ENCODE measurements at places on chromosomes 3 and 15. TPM values are rescaled to one million over a fixed set of nuclear protein-coding genes. Genes with fewer than 3 reads are reported as not detected.
A peak's percentile ranks its signal among the peaks of the same experiment; 100 is the strongest.

The INSYN1 gene
- polyA plus RNA-seq, result not detected

The C2CD4B gene
- not detected for polyA plus RNA-seq

DNA sequence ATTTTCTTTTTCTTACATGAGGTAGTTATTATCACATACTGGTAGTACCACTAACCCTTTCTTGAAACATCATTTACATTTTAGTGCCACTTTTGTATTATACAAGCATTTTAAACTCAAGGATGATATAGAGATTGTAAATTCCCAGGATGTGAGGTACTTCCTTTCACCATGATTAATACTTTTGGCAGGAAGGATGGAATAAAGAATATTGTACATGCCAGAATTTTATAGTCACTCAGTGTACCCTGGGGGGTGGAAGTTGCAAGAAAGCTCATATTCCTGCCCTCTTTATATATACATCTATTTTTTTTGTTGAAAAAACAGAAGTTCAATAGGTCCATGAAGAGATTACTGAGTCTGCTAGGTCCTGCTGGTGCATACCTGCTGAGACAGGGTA lies 141.0 kb upstream of the PLSCR5 start:
- H3K27ac ChIP-seq, result no peak overlapping the region
- H3K4me1 ChIP-seq, result no peaks in the 10 kb centered on the region
- H3K36me3 ChIP-seq, result no peaks in the 10 kb centered on the region
- H3K27me3 ChIP-seq, result no peaks in the 10 kb centered on the region
- no peak for DNase-seq

- no peak overlapping the region for H3K27ac ChIP-seq
- H3K36me3 ChIP-seq, result no peaks in the 10 kb centered on the region
- H3K4me3 ChIP-seq, result no peak overlapping the region
- H3K27me3 ChIP-seq, result no peaks in the 10 kb centered on the region
- DNase-seq, result peak; percentile 12
These were observed 397.5 kb upstream of the ATP10A start for GRCh38 chr15:26260517-26261133.

The SCAMP5 gene
- not detected for polyA plus RNA-seq

GRCh38 chr15:66877477-66878271 lies 175.6 kb downstream of the SMAD6 start:
- peaks cover 27% of the 10 kb centered on the region for H3K27me3 ChIP-seq
- H3K36me3 ChIP-seq, result no peaks in the 10 kb centered on the region
- no peak for DNase-seq
- no peak overlapping the region for H3K27ac ChIP-seq
- H3K4me1 ChIP-seq, result peaks cover 13% of the 10 kb centered on the region
- H3K4me3 ChIP-seq, result no peak overlapping the region

DNA sequence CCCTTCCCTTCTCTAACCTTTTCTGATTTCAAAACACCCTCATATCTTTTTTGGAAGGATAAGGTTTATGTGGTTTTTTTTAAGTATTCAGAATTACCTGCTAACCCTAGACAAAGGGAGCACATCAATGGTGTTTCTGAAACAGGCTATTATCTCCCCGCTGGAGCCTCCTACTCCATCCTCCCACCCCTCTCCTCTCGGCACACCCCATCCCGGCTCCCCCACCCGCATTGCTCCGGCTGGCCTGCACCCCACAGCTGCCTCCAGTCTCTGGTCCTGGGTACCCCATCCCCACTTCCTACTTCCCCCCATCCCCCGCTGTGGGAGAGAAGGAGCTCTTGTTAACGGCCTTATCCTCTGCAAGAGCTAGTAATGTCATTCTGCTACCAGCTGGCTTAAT lies 59.2 kb downstream of the PDIA5 start:
- H3K27ac ChIP-seq, result no peak overlapping the region
- no peaks in the 10 kb centered on the region for H3K4me1 ChIP-seq
- H3K36me3 ChIP-seq, result peaks cover 12% of the 10 kb centered on the region
- H3K27me3 ChIP-seq, result no peaks in the 10 kb centered on the region

DNA sequence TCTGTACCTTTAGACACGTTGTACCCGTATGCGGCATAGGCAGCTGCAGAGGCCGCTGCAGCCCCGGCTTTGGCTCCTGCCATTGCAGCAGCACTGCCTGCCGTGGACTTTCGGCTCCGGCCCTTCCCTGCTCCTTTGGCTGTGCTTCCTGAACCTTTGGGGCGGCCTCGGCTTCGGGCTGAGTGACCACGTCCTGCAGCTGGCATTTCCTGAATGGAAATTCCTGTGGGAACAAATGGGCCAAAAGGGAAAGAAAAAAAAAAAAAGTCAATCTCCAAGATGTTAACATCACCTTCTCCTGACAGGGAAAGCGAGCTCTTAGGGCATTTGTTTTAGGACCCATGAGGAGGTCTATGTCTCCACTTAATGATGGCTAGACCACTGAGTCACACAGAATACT lies 29.6 kb downstream of the CHAC1 start:
- no peaks in the 10 kb centered on the region for H3K27me3 ChIP-seq
- DNase-seq, result no peak
- no peak overlapping the region for H3K4me3 ChIP-seq
- H3K27ac ChIP-seq, result no peak overlapping the region
- H3K4me1 ChIP-seq, result no peaks in the 10 kb centered on the region
- H3K36me3 ChIP-seq, result peaks cover 40% of the 10 kb centered on the region

DNA sequence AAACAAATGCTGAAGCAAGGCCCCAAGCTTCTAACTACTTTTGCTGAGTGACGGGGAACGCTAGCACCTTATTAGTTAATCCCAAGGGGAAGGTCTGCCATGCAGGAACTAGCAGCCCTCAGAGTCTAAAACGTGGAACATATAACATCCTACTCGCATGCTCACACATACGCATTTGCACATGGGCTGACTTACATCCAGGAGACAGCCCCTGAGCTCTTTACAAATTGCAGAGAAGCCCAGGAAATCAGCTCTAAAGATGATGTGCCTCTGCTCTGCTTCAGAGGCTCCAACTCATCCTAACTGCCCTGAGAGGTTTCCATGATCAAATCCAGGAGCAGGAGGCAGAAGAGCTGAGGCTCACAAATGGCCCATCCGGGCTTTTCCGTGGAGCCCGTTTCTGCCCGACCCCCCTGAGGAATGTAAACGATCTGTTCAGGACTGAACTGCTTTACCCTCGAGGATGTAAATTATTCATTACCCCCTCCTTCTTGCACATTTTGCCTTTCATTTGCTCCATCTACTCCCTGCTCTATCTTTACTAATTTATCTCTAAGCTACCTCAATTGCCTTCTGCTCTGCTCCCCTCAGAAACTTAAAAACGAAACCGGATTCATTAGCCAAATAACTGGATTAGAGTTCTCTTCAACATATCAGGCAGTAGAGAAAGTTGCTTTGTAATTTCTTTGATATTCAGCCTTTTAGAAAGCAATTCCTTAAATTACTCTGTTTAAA lies 141.9 kb upstream of the CCDC54 start:
- DNase-seq, result no peak
- peaks cover 8% of the 10 kb centered on the region for H3K4me1 ChIP-seq
- no peak overlapping the region for H3K27ac ChIP-seq
- H3K27me3 ChIP-seq, result peaks cover 11% of the 10 kb centered on the region
- H3K36me3 ChIP-seq, result no peaks in the 10 kb centered on the region
- peak overlapping the region; percentile 29 for H3K4me3 ChIP-seq

DNA sequence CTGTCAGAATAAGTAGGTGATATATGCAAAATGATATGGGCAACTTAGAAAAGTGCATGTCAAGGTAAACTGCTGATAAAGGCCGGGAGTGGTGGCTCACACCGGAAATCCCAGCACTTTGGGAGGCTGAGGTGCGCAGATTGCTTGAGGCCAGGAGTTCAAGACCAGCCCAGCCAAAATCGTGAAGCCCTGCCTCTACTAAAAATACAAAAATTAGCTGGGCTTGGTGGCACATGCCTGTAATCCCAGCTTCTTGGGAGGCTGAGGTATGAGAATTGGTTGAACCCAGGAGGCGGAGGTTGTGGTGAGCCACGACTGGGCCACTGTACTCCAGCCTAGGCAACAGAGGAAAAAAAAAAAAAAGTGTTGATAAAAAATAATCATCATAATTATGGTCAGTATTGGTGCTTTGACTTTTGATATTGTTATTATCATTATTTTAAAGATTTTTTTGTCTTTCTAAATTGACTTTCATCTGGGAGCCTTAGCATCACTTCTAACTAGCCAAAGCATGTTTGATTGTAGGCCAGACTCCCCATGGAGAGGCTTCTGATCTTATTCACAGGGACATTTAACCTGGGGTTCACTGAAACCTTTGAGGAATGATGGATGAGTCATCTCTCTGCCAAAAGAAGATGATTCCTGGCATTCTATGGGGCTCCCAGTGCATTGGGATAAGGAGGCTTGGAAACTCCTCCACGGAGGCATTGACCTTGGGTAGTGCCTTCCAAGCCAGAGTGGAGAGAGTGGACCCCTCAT lies 5.6 kb downstream of the ZBTB38 start:
- DNase-seq, result no peak
- no peaks in the 10 kb centered on the region for H3K36me3 ChIP-seq
- H3K27ac ChIP-seq, result no peak overlapping the region

- H3K36me3 ChIP-seq, result no peaks in the 10 kb centered on the region
- no peak overlapping the region for H3K4me3 ChIP-seq
- H3K4me1 ChIP-seq, result no peaks in the 10 kb centered on the region
These were observed 32.2 kb upstream of the TMEM158 start for GRCh38 chr3:45258317-45258716.

DNA sequence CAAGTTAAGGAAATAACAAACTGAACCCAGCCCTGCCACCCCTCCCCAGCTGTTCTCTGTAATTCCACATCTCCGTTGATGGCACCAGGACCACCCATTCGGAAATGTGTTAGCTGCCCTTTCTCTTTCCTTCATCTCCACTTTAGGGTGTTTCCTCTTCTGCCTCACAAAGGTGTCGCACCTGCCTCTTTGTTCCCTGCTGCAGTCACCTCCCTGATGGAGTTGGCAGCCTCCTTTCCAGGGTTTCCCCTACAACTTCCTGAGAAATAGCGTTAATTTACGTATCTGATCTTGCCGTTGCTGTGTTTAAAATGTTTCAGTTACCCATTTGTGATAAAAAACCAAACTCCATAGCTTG lies 57.3 kb downstream of the GPR171 start:
- H3K36me3 ChIP-seq, result no peaks in the 10 kb centered on the region
- peaks cover 5% of the 10 kb centered on the region for H3K27me3 ChIP-seq
- H3K4me3 ChIP-seq, result no peak overlapping the region
- no peak for DNase-seq

GRCh38 chr3:15796771-15797641 lies 773 bp downstream of the ANKRD28 start:
- peaks cover 54% of the 10 kb centered on the region for H3K4me1 ChIP-seq
- H3K36me3 ChIP-seq, result peaks cover 5% of the 10 kb centered on the region
- DNase-seq, result no peak
- peak overlapping the region; percentile 70 for H3K4me3 ChIP-seq

The GABRR3 gene
- polyA plus RNA-seq, result not detected

The C3orf85 gene
- not detected for polyA plus RNA-seq

DNA sequence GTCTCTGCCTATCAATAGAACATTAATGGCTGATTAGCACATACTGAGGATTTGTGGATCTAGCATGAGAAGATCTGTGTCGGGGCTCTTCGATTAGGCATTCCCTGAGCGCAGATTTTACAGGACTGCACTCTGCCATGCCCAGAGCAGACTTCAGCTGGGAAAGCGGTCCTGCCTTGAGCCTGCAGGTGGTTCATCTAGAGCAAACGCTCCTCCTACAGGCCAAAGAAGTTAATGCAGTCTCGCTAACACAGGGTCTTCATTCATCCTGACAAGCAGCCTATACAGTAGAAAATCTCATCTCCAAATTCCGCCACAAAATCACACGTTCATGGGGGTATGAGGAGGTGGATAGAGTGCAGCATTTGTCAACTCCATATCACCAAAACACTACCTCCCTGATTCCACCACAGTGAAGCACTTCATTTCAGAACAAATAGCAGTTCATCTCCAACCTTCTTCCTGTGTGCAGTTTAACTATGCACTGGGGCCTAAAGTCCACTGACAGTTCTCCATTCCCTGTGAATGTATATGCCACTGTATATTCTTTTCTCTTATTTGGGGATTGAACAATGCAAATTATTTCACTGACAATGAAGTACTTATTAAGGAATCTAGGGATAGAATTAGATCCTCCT lies 405.8 kb downstream of the IGSF11 start:
- no peaks in the 10 kb centered on the region for H3K4me1 ChIP-seq
- no peak for DNase-seq
- H3K27me3 ChIP-seq, result no peaks in the 10 kb centered on the region
- H3K4me3 ChIP-seq, result no peak overlapping the region
- H3K27ac ChIP-seq, result no peak overlapping the region

DNA sequence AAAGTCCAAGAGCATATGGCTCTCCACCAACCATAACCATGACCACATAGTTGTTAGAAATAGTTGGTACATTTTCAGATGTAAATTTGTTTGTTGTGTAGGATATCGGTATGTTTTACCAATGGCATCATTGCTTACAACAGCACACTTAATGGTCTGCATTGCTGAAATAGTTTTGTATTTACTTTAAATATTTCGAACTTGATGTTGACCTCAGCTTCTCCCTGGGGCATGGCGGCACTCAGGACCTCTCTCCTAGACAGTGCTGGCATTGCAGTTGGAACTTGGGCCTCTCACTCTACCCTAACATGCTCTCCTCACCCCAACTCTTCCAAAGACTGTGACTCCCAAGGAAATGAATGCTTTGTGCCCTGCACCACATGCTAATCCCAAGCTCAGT lies 5.0 kb downstream of the SLC22A13 start:
- no peak overlapping the region for H3K4me3 ChIP-seq
- no peaks in the 10 kb centered on the region for H3K27me3 ChIP-seq
- H3K27ac ChIP-seq, result peak overlapping the region; percentile 80
- H3K36me3 ChIP-seq, result no peaks in the 10 kb centered on the region
- peaks cover 30% of the 10 kb centered on the region for H3K4me1 ChIP-seq
- no peak for DNase-seq

- peak; percentile 42 for DNase-seq
- H3K4me1 ChIP-seq, result peaks cover 49% of the 10 kb centered on the region
- H3K4me3 ChIP-seq, result no peak overlapping the region
- H3K27me3 ChIP-seq, result no peaks in the 10 kb centered on the region
- peak overlapping the region; percentile 57 for H3K27ac ChIP-seq
- no peaks in the 10 kb centered on the region for H3K36me3 ChIP-seq
These were observed 6.3 kb downstream of the GORASP1 start for GRCh38 chr3:39101022-39101689.

DNA sequence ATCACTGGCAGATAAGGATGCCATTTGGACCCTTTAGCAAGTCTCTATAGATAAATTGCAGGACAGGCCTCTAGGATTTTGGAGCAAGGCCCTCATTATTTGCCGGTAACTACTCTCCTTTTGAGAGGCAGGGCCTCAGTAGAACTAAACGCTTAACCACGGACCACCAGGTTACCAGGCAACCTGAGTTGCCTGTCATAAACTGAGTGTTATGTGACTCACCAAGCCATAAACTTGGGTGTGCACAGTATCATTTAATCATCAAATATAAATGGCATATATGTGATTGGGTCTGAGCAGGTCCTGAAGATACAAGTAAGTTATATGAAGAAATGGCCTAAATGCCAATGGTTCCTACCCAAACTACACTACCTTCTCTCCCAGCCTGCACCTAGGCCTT lies 93.2 kb downstream of the BCHE start:
- no peak overlapping the region for H3K4me3 ChIP-seq
- DNase-seq, result no peak
- H3K36me3 ChIP-seq, result no peaks in the 10 kb centered on the region
- H3K27ac ChIP-seq, result no peak overlapping the region

- peak overlapping the region; percentile 98 for H3K27ac ChIP-seq
- no peaks in the 10 kb centered on the region for H3K36me3 ChIP-seq
- DNase-seq, result peak; percentile 68
- no peaks in the 10 kb centered on the region for H3K27me3 ChIP-seq
These were observed 20.6 kb downstream of the SMAD3 start for GRCh38 chr15:67085818-67086636.

The SMAD6 gene
- polyA plus RNA-seq, result not detected

GRCh38 chr15:77547801-77548588 lies 84.7 kb downstream of the LINGO1 start:
- peaks cover 1% of the 10 kb centered on the region for H3K27me3 ChIP-seq
- no peak overlapping the region for H3K4me3 ChIP-seq
- H3K36me3 ChIP-seq, result no peaks in the 10 kb centered on the region
- H3K27ac ChIP-seq, result no peak overlapping the region
- no peak for DNase-seq
